ENCODE measurements at places on chromosomes 1 and 21. TPM values are rescaled to one million over a fixed set of nuclear protein-coding genes. Genes with fewer than 3 reads are reported as not detected.

TMPRSS15 gene
- total RNA-seq = not detected

BCAN gene
- total RNA-seq = not detected

DMRTA2 gene
- total RNA-seq = 0.18 TPM

CD48 gene
- not detected for total RNA-seq

LCE1D gene
- total RNA-seq = not detected

HPDL gene
- 1.4 TPM for total RNA-seq

LYPD8 gene
- not detected for total RNA-seq

GRCh38 chr1:9438431-9439073 is 100.7 kb upstream of the SLC25A33 start:
- peak; percentile 88 for DNase-seq

- no peak for DNase-seq
These were observed 56.2 kb downstream of the DISC1 start for GRCh38 chr1:231682779-231683178.

GRCh38 chr21:40016234-40016633 is 149.0 kb downstream of the PCP4 start:
- DNase-seq = no peak

DNA sequence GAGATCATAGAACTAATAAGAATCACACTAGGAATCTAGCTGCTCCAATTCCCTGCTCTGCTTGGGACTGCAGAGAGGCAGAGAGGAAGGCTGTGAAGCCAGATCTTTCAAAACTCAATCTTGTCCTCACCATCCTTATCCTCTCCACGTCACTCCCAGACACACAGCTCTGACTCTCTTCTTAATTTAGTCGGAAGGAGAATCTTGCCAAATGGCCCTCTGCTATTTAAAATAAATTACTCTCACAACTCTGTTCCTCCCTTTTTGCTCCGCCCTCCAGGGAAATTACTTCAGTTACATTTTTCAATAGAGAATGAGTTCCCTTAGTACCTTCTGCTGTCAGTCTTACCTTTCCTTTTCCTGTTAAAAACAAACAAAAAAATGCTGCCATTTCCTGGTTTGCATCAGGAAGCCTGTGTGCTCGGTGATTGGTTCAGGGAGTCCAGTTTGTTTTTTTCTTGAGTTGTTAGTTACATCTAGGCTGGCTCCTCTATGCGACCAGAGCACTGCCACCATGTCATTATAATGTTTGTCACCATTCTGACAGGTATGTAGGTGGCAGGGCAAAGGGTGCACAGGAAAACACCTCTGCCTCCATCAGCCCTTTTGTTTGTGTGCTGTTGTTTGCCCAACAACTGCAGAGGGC is 80.1 kb downstream of the FCRL5 start:
- no peak for DNase-seq

- DNase-seq = no peak
These were observed 11.6 kb upstream of the CD1D start for GRCh38 chr1:158169105-158169504.

- DNase-seq = no peak
These were observed 73.2 kb upstream of the KIAA1614 start for GRCh38 chr1:180839547-180839946.

GRCh38 chr21:34100790-34101189 is 27.4 kb downstream of the MRPS6 start:
- peak; percentile 15 for DNase-seq

- DNase-seq = peak; percentile 35
These were observed 49.4 kb upstream of the FASLG start for GRCh38 chr1:172609528-172609927.

DNA sequence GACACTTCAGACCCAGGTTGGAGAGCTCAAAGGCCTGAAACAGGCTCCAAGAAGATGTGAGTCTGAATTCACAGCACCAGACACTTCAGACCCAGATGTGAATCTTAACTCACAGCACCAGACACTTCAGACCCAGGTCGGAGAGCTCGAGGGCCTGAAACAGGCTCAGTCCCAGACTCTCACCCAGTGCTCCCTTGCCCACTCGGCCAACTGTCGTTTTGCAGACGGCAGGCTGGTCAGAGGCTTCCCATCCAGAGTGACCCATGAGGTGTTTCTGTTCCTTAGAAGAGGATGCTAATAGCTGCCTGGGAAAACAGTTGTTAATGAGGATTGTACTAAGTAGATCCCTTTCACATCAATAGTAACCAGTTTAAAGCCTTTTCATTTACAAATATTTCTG is 88.4 kb downstream of the ADARB1 start:
- DNase-seq = no peak

- DNase-seq = no peak
These were observed 55.9 kb downstream of the ITPKB start for GRCh38 chr1:226682871-226683814.
